ENCODE measurements at places on chromosomes 2 and 18. TPM values are rescaled to one million over a fixed set of nuclear protein-coding genes. Genes with fewer than 3 reads are reported as not detected.

Gene UGT1A4
- 0.34 TPM for total RNA-seq

Gene GATA6
- 0.03 TPM for total RNA-seq

Gene TEX44
- not detected for total RNA-seq

Gene EPHA4
- total RNA-seq: 1.0 TPM

Gene TDRD15
- total RNA-seq: not detected

Gene LHCGR
- not detected for total RNA-seq

Gene NT5C1B
- total RNA-seq: not detected

Gene STAT4
- total RNA-seq: 0.71 TPM

Gene DAPL1
- total RNA-seq: 0.39 TPM

Gene TMEM198
- 1.0 TPM for total RNA-seq

Gene GPC1
- total RNA-seq: 116 TPM

Gene HRH4
- total RNA-seq: 0.04 TPM

Gene UGT1A1
- total RNA-seq: 0.31 TPM

Gene FAM228A
- 0.71 TPM for total RNA-seq

Gene TFPI
- 0.42 TPM for total RNA-seq

Gene SLC9A4
- not detected for total RNA-seq

Gene SLC5A7
- not detected for total RNA-seq

Gene ARHGEF4
- 22.5 TPM for total RNA-seq

Gene STPG4
- total RNA-seq: 0.07 TPM

Gene OLA1
- 161 TPM for total RNA-seq

Gene UGGT1
- total RNA-seq: 47.2 TPM

Gene HES6
- 3.2 TPM for total RNA-seq

Gene SFTPB
- not detected for total RNA-seq

Gene PSTPIP2
- 31.4 TPM for total RNA-seq

Gene EGR4
- total RNA-seq: not detected

Gene INHBB
- not detected for total RNA-seq

Gene SERPINB11
- total RNA-seq: not detected

Gene MC2R
- total RNA-seq: not detected

Gene CYP27C1
- 6.4 TPM for total RNA-seq

Gene LCT
- not detected for total RNA-seq

Gene RFX8
- total RNA-seq: not detected

Gene RAB17
- 0.75 TPM for total RNA-seq

Gene SLC11A1
- total RNA-seq: 1.0 TPM

Gene ALK
- not detected for total RNA-seq

Gene KLHL14
- total RNA-seq: not detected

Gene ACAA2
- 15.4 TPM for total RNA-seq

Gene RAPGEF4
- 1.1 TPM for total RNA-seq

Gene AGPS
- 35.7 TPM for total RNA-seq

Gene GKN2
- total RNA-seq: not detected

Gene CAPG
- 219 TPM for total RNA-seq

Gene C2orf92
- total RNA-seq: 0.71 TPM

Gene LNPK
- 27.2 TPM for total RNA-seq

Gene ZSWIM2
- not detected for total RNA-seq

Gene IL18RAP
- total RNA-seq: not detected

Gene HOXD12
- total RNA-seq: not detected

Gene MATN3
- 4.3 TPM for total RNA-seq

Gene ATOH8
- total RNA-seq: not detected

Gene CFAP221
- not detected for total RNA-seq

Gene THSD7B
- 0.10 TPM for total RNA-seq

Gene PAPOLG
- 14.6 TPM for total RNA-seq

Data from foreskin keratinocyte (primary cell).